ENCODE measurements at places on chromosomes 7 and 10.

- no peak for DNase-seq
Observed at GRCh38 chr7:110835849-110836248, 255.1 kb upstream of the LRRN3 start.

DNA sequence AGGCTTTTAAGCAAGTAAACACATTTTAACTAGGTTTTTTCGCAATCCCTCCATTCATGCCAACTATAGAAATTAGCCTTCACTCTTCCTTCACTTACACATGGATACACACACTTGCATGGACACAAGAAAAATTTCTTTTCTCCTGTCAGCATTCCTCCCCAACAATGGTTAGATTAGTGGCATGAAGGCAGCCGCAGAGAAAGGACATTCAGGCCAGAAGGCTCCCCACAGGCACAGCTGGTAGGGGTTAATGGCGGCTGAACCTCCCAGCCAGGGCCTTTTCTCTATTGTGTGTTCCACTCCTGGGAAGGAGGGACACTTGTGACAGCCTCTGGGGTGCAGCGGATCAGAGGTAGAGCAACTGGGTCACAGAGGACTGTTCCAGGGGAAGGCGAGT, 255.0 kb upstream of the SP8 start:
- no peak for DNase-seq

GRCh38 chr7:82434275-82435022, 9.1 kb downstream of the CACNA2D1 start:
- no peak for DNase-seq

- no peak for DNase-seq
Observed at GRCh38 chr7:70098905-70099672, 500.8 kb downstream of the AUTS2 start.

DNA sequence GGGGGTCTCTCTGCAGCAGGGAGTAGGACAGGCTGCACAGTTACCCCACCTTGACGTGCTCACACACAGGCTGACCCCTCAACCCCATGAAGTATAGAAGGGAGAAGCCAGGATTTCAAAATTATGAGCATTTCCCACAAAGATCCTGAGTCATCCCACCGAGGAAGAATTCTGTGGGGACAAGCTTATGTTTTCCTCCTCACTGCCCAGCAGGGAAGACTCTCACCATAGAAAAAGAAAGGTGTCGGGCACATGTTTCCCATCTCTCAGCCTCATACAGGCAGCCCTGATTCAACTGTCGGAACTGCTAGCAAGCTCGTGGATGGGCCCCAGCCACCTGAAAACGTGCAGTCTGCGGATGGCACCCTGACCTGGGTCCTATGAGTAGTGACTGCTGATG, 499.7 kb upstream of the MKI67 start:
- DNase-seq, result no peak

DNA sequence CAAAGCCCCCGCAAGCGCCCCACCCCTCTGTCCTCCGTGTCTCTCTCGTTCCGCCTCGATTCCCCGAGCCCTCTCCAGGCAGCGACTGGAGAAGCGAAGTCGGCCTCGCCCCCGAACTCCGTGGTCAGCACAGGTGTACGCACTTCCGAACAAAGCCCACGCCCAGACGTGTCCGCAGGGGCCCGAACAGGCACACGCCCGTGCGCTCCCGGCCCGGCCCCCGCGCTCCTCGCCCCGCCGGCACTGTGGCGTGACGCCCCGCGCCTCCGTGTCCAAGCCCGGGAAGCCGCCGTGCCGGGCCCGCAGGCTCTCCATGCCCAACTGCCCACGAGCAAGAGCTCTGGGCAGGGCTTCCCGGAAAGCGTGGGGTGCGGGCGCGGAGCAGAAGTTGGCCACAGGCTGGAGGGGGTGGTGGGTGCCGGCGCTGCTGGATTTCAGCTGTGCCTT, 662 bp downstream of the NRCAM start:
- no peak for DNase-seq

- no peak for DNase-seq
Observed at GRCh38 chr10:113061054-113061430, 111.0 kb downstream of the TCF7L2 start.

GRCh38 chr10:67971311-67971710, 86.9 kb downstream of the SIRT1 start:
- no peak for DNase-seq

- DNase-seq, result no peak
Observed at GRCh38 chr7:42460148-42460547, 223.1 kb upstream of the GLI3 start.

- peak; percentile 53 for DNase-seq
Observed at GRCh38 chr10:31090894-31091607, 59.4 kb upstream of the ZNF438 start.

- DNase-seq, result peak; percentile 66
Observed at GRCh38 chr7:28808796-28809533, 149.2 kb downstream of the TRIL start.

- DNase-seq, result no peak
Observed at GRCh38 chr7:26311798-26312197, 20.1 kb downstream of the SNX10 start.

GRCh38 chr7:42164881-42165428, 72.1 kb downstream of the GLI3 start:
- DNase-seq, result no peak

DNA sequence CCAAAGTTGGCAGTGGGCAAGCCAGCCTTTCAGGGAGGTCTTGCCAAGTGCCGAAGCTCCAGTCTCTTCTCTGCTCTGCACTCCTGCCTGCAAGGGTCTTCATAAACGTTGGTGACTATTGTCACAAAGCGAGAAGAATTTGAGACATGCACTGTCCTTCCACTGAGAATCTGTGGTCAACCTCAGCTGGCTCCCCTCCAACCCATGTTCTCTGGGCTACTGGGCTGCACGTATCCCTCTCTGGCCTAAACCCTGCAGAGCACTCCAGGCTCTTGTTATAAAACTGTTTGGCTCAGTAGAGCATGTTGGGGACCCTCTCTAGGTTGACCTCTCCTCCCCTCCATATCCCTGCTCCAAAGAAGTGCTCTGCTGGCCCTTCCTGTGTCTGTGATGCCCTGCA, 260.4 kb upstream of the NFE2L3 start:
- DNase-seq, result no peak

DNA sequence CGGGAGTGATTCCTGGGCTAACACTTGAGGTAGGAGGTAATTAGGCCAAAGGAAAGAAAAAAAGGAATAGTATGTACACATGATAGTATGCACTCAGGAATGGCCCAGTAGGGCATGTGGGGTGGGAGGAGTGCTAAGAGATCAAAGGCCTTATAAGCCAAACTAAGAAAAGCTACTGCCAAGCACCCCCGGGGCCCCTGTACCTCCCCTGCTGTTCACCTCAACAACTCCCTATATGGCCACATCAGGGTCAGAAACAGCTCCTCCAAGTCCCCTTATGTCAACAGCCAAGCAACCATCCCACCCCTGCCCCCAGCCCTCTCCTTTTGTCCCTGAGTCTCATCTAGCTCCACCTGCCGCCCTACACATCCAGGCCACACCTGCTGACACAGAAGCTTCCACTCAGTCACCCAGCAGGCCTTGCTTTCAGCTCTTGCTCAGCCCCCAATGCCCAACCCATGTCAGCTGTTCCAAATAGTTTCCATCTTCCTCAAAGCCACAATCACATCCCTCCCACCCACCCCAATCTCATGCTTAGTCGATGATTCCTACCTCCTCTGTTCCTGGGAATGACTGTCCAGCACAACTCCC, 80.2 kb downstream of the SORBS1 start:
- DNase-seq, result no peak

- DNase-seq, result no peak
Observed at GRCh38 chr10:84054743-84055142, 84.6 kb upstream of the GHITM start.

Measured in B cell (primary cell).